ENCODE measurements at places on chromosomes 2 and 18.

- DNase-seq, result no peak
Measured at GRCh38 chr2:48874282-48874681, 118.8 kb upstream of the LHCGR start.

DNA sequence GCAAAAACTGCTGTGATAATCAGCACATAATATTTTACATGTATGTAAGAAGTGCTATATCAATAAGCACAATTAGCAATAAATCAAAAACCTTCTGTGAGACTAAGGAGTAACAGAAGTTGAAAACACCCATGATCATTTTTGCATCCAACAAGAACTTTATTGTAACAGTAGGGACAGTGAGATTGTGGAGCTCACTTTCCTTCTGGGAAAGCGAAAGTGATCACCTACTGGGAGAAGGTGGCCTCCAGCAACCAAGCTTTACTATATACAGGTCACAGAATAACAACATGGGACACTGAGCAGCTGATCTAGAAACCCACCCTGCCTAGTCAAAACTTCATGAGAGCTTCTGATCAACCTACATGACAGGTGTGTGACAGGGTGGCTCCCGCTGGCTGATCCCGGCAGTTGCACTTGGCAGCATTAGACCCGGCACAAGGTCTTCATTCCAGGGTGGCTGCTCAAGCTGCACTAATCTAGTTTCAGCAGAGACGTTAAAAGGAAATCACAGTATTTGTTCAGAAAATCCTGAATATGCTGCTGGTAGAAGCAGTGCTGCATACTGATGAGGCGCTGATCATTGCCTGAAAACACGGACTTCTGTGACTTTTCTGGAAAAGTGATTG is 63.5 kb upstream of the ARL5A start:
- DNase-seq, result no peak

GRCh38 chr2:132437852-132438669 is 21.5 kb downstream of the GPR39 start:
- no peak for DNase-seq

DNA sequence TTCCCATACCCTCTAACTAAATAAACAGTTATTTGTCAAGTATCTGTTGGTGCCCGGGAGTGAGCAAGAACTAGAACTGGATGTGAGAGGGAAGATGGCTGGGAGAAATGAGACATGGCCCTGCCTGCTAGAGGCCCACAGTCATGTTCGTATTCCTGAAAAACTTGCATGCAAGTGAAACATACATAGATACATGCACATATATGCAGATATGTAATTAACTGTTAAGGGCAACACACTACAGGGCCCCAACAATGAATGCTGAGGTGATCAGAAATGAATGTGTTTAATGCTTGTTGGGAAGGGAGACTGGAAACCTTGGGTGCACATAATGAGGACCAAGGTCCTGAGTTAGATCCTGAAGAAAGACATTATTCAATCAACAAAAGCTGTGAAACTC is 49.8 kb downstream of the ADD2 start:
- no peak for DNase-seq

- peak; percentile 66 for DNase-seq
Measured at GRCh38 chr2:27920148-27920885, 29.8 kb downstream of the BABAM2 start.

DNA sequence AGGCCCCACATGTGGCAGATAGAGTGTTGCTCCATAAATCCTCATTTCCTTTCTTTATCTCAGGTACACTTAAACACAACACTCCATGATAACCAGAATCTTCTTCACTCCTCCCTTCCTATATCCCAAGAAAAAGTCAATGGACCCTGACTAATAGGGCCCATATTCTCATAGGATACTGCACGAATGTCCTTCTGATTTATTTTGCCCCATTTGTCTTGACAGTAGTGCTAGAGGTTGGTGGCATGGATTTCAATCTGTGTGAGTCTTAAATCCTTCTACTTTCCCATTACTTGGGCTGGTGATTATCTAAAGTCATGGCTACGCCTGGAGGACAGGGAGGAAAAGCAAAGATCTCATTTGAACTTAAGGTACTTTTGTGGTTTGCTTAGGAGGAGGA is 156.0 kb downstream of the ACOXL start:
- DNase-seq, result no peak

DNA sequence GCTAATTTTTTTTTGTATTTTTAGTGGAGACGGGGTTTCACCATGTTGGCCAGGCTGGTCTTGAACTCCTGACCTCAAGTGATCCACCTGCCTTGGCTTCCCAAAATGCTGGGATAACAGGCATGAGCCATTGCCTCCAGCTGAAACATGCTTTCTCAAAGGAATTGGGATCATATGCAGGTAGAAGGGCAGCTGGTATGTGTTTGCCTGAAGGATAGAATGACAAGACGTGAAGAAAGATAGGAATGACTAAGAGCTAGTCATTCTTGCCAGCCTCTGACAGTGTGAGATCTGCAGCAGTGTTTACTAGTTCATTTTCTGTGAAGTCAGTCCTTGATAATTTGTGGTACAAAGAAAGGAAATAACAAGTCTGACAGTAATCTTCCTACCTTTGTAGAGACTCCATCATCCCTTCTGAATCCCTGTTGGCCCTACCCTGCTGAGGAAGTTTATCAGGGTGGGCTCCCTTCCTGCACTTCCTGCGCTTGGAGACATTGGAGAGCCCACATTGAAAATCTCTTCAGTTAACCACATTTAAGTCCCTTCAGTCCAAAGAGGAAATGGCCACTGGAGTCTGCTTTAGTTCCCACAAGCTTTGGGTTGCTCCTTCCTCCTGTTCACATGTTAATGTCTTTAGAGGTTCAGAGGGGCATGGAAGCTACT is 14.7 kb downstream of the CFLAR start:
- peak; percentile 31 for DNase-seq

GRCh38 chr2:136019306-136019705 is 33.9 kb upstream of the DARS1 start:
- DNase-seq, result peak; percentile 77

DNA sequence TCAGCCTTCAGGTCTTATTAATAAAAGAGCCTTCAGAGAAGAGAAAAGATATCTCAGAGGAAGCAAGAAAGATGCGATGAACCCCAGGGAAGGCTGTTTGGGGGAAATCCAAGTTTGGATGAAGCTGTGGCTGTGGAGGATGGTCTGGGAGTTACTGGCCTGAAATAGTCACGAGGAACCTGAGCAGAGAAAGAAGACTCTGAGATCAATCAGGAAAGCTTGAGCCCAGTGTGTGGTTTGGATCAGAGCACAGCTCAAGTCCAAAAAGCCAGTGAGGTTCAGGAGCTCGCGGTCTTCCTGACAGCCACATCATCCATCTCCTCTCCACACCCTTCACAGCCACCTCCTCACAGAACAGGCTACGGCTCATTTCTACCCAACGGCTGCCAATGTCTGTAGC is 87.4 kb upstream of the SERPINE2 start:
- no peak for DNase-seq

- no peak for DNase-seq
Measured at GRCh38 chr2:18045230-18045629, 166.8 kb downstream of the KCNS3 start.

All from B cell (primary cell).